Stimulated activated CD8-positive, alpha-beta memory T cell treated with anti-CD3 and anti-CD28 coated beads, Interleukin-4, amount 100 ng/mL, for 4 hours (primary cell): ENCODE measurements at places on chromosomes 7 and 10.

DNA sequence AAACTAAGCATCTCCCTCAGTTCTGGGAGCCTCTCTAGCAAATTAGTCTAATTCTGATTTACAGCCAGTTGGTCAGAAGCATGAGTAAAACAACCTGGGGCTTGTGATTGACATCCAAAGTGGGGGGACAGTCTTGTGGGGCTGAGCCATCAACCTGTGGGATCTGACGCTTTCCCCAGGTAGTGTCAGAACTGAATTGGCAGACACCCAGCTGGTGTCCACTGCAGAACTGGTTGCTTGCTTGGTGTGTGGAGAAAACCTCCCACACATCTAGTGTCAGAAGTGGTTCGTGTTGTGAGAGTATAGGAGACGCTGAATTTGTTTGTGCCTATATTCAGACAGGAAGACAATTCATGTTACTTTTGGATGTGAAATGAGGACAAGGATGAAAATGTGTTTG lies 92.2 kb upstream of the PDCD4 start:
- no peak for DNase-seq

DNA sequence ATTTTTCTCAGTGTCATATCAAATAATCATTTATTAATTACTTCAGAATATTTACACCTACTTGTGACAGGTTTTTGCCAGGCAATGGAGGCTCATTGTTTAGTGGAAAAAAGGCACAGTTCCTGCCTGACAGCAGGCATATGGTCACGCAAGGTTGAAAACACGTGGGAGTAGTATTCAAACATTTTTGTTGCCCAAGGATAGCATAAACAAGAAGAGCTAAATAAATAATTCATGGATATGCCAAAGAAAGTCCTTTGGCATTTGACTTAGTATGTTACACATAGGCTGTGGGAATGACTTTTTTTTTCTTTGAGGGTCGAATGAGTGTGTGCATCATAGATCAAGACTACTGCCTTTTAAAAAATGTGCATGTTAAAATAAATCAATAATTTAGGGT lies 120.5 kb upstream of the SEMA3E start:
- no peak for DNase-seq

DNA sequence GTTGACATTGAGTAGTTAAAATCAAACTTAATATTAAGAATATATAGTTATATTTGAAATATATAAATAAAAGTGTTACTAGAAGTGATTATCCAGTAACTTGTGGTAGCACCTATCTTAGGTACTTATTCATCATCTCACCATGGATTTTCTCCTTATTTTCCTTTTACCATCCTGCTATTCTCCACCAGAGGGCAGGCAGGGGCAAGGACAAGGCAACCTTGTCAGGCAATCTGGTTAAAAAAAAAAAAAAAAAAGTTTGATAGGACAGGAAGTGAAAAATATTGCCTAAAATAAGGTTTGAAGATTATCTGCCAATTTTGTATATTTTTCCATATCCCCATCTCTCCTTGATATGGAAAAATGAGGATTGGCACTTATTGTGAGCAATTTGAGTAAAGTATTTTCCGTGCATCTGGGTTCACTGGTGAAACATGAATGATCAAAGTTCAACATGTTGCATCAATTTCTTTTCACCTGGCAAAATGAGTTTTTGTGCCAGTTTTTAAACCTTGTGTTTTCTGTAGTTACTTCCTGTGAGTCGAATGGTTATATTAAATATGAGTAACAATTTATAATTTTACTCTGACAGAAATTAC lies 256.7 kb downstream of the AGMO start:
- DNase-seq = no peak

- DNase-seq = no peak
Measured at GRCh38 chr10:31749981-31750840, 178.4 kb downstream of the ARHGAP12 start.

DNA sequence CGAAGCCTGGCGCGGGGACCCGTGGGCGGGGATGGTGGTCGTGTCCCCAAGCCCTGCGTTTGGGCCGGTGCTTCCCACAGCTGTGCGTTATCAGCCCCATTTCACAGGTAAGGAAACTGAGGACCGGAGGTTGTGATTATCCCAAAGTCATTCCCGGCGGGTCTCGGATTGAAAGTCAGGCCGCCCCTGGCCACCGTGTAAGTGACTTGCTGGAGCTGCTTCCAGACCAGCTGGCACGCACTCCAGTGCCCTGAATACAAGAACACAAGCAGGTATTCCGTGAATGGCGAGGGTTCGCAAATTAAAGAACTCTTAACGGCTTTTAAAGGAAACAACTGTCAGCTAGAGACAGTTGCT lies 675 bp upstream of the ATE1 start:
- DNase-seq = peak; percentile 28

GRCh38 chr7:16986755-16987154 lies 105.0 kb upstream of the AGR3 start:
- DNase-seq = no peak

DNA sequence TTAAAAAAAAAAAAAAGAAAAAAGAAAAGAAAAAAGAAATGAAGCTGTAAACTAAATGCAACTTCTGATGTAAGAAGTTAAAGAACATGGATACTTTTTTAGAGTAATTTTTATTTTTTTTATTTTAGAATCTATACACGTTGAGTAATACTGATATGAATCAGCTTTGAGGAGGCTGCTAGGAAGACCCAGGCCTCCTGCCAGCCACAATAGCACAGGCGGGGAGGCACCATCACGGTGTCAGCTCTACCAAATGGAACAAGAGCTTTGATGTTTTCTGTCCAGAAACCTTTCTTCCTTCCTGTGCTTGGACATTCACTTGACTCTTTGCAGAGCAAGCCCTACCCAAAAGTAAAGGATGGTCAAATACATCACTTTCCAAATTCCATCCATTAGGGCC lies 45.3 kb upstream of the EGR2 start:
- no peak for DNase-seq

DNA sequence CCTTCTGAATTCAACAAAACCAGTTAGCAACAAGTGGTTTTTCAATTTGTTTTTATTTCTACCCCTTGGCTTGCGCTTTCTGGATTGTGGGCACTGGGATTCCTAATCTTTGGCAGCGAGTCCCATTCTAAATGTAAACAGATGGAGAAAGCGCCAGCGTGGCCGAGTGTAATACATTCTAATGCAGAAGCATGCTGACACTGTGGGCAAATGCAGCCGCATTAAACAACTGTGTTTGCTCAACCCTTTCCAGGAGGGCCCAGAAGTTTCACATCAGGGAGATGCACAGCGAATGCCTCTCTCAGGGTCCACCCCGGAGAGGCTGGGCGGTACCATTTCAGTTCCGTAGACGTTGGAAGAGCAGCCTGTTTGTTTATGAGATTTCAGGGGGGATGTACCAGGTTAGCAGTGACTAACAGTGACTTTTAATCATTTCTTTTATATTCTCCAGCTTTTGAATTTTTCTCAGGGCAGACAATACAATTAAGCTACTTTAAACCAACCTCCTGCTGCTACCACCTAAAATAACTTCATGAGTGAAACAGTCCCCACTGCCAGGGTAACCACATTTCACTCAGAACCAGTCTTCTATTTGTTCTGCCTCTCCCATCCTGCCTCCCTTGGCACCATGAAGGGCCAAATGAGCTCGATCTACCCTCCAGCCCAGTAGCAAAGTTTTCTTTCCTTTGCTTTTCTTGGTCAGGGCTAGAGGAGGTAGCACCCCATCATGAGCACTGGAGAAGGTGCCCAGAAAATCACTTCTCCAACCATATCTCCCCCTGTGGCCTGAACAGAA lies 164.2 kb upstream of the ITGB1 start:
- DNase-seq = no peak

DNA sequence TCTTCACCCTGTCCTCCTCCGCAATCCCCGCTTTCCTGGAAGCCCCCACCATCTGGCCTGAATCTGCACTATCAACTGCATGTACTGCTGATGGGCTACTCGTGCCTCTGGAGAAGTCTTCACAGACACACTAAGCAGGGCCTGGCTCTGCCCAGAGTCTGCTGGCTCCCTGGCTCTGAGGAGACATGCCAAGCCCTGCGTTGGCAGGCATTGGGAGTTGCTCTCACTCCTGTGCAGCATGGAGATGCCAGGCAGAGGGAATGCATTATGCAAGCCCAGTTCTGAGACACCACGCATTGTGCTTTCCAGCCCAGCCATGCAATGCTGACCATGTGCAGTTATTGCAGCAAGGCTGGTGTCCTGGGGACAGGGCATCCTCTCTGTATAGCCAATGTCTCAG lies 314.6 kb downstream of the CXCL12 start:
- no peak for DNase-seq

DNA sequence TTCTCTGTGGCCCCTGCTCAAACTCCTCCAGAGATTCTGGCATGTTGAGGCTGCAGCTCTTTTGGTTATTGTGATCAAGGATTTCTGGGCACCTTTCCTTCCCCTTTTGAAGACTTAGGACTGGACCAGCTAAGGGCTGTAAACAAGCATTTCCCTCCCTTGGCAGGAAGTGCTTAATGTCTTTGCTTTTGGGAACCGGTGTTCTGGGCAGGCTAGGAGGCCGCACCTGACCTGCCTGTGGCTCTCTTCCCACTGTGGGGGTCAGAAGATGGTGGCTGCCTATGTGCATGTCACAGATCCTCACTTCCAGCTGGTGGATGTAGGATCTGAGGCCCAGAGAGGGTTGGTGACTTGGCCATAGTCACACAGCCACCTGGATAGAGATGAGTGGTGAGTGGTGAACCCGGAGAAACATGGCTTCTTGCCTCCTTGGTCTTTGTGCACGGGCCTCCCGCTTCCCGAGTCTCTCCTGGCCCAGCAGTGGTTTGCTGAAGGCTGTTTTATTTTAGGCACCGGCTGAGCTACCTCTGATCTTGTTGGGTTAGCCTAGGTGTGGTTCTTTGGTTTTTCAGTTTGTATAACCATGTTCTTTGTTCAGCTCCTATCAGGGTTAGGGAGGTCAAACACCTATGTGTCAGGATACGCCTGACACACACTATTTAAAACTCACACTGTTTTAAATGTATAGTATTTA lies 82.0 kb downstream of the GRK5 start:
- no peak for DNase-seq

GRCh38 chr10:99593312-99593711 lies 26.9 kb downstream of the SLC25A28 start:
- DNase-seq = no peak

GRCh38 chr10:15630353-15630752 lies 89.4 kb downstream of the ITGA8 start:
- DNase-seq = no peak

DNA sequence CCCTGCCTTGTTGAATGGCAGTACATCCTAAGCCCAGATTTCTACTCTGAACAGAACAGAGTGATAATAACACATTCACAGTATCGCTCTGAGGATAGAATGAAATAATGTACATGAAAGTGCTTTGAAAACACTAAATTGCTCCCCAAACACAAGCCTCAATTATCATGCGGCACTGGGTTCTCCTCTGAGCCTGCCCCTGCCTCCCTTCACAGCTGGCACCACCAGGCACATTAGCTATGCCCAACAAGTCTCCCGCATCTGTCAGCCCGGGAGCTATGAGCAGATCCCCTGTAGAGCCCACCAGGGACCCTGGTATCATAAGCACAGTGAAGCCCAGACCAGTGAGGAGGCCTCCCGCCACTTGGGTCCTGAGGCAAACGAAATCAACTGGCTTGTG lies 405.5 kb downstream of the GRID1 start:
- no peak for DNase-seq

DNA sequence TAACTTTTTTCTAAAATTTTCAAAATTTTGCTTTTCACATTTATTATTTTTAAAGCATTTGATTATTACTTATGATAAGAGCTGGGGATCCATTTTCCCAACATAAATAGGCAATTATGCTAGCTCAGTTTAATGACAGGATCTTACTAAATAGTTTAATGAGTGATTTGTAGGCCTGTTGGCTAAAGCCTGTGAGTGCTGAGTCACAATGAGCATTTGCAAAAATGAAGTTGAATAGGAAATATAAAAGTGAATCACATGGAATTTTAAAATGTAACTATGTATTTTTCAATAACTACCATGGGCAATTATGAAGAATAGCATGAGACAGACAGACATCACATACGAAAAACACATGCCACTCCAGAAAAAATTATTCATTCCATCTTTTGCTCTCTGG lies 45.1 kb upstream of the ZPBP start:
- no peak for DNase-seq
